ENCODE measurements at places on chromosomes 3 and 15. TPM values are rescaled to one million over a fixed set of nuclear protein-coding genes. Genes with fewer than 3 reads are reported as not detected.

FOXB1 gene
- not detected for total RNA-seq

SLC28A1 gene
- not detected for total RNA-seq

GRCh38 chr3:195744437-195744836 is 23.7 kb downstream of the MUC20 start:
- peaks cover 70% of the 10 kb centered on the region for H3K27me3 ChIP-seq
- H3K36me3 ChIP-seq = peaks cover 5% of the 10 kb centered on the region
- H3K27ac ChIP-seq = no peak overlapping the region
- H3K4me3 ChIP-seq = no peak overlapping the region

GRCh38 chr15:66876421-66876730 is 174.3 kb downstream of the SMAD6 start:
- H3K27me3 ChIP-seq = no peaks in the 10 kb centered on the region
- no peaks in the 10 kb centered on the region for H3K36me3 ChIP-seq
- H3K27ac ChIP-seq = no peak overlapping the region
- DNase-seq = no peak
- H3K4me3 ChIP-seq = no peak overlapping the region

GRCh38 chr3:122188737-122189136 is 5.3 kb downstream of the CASR start:
- H3K27ac ChIP-seq = no peak overlapping the region
- no peak overlapping the region for H3K4me3 ChIP-seq
- no peak for DNase-seq
- H3K4me1 ChIP-seq = peaks cover 3% of the 10 kb centered on the region
- H3K27me3 ChIP-seq = peaks cover 28% of the 10 kb centered on the region
- no peaks in the 10 kb centered on the region for H3K36me3 ChIP-seq

GRCh38 chr3:58688574-58688973 is 22.0 kb upstream of the FAM3D start:
- no peak overlapping the region for H3K27ac ChIP-seq
- no peaks in the 10 kb centered on the region for H3K36me3 ChIP-seq
- DNase-seq = no peak
- H3K4me3 ChIP-seq = no peak overlapping the region
- no peaks in the 10 kb centered on the region for H3K27me3 ChIP-seq
- no peaks in the 10 kb centered on the region for H3K4me1 ChIP-seq

DNA sequence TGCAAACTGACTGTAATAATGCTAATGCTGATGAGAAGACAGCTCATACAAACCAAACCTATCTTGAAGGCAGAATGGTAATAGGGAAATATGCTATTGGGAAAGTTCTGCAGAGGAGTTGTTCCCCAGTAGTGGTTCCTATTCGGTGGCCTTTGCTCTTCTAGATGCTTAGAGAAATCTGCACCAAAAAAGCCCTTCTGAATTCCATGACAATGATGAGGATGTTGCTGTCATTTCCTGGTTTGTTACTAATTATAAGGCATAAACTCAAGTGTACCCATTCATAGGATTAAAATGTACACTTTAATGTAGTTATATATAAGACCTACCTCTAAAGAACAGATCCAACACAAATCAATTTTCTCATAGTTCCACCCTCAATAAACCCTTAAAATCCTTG is 30.1 kb downstream of the TOMM70 start:
- no peak for DNase-seq
- H3K4me3 ChIP-seq = no peak overlapping the region
- no peaks in the 10 kb centered on the region for H3K4me1 ChIP-seq
- H3K27me3 ChIP-seq = no peaks in the 10 kb centered on the region
- H3K27ac ChIP-seq = no peak overlapping the region
- peaks cover 53% of the 10 kb centered on the region for H3K36me3 ChIP-seq

- no peaks in the 10 kb centered on the region for H3K27me3 ChIP-seq
- peaks cover 4% of the 10 kb centered on the region for H3K36me3 ChIP-seq
Measured at GRCh38 chr15:29822100-29822683, at the start of gene TJP1. Gene TJP1 (minus strand): TSS chr15:29822468. CDS start chr15:29822028, 440 bp downstream.
